ENCODE measurements at places on chromosomes 5 and 9.

DNA sequence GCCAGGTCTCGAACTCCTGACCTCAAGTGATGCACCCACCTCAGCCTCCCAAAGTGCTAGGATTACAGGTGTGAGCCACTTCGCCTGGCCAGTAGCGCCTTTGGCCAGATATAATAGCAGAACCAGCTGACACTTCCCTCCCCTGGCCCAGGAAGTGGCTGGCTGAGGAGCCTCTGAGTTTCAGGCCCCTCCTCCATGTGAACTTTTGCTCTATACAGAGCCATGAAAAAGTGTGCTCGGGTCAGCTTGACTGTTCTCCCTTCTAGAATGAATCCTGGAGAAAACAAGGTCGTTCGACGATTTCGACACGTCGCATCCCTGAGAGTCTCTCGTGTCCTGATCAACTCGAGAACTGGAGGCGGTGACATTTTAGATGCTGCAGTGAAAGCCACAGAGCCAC lies 8.6 kb upstream of the ZDHHC12 start:
- DNase-seq = no peak

- DNase-seq = no peak
Observed at GRCh38 chr5:74156728-74157383, 483.7 kb downstream of the ENC1 start.

- no peak for DNase-seq
Observed at GRCh38 chr5:124419531-124419930, 326.9 kb downstream of the ZNF608 start.

DNA sequence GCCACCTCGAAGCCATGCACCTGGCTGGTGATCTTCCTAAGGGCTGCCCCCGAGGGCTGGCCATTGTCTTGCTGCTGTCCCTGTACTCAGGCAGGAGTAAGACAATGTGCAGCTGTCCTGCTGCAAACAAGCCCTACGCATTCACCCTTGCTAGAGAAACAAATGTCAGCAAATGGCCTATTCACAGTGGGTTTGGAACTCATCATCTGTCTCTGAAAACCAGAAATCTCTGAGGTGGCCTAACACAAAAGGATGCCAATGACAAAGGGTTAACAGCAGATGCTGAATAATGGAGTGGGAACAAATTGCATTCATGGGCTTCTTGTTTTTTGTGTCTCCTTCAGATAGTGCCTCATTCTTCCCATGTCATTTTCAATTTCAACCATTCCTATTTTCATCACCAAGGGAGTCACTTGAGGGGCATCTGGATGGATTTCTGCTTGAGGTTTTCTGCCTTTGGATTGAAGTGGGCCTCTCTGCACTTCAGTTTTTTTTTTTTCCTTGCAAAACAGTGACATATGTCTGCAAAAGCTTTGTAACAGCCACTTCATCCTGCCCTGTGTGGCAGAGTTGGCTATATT lies 261.6 kb upstream of the VLDLR start:
- no peak for DNase-seq

GRCh38 chr5:102733534-102733933 lies 21.6 kb upstream of the PAM start:
- no peak for DNase-seq

GRCh38 chr9:83986765-83987401 lies 6.3 kb downstream of the RMI1 start:
- no peak for DNase-seq

- no peak for DNase-seq
Observed at GRCh38 chr5:132525299-132525724, 18.0 kb downstream of the IL5 start.

DNA sequence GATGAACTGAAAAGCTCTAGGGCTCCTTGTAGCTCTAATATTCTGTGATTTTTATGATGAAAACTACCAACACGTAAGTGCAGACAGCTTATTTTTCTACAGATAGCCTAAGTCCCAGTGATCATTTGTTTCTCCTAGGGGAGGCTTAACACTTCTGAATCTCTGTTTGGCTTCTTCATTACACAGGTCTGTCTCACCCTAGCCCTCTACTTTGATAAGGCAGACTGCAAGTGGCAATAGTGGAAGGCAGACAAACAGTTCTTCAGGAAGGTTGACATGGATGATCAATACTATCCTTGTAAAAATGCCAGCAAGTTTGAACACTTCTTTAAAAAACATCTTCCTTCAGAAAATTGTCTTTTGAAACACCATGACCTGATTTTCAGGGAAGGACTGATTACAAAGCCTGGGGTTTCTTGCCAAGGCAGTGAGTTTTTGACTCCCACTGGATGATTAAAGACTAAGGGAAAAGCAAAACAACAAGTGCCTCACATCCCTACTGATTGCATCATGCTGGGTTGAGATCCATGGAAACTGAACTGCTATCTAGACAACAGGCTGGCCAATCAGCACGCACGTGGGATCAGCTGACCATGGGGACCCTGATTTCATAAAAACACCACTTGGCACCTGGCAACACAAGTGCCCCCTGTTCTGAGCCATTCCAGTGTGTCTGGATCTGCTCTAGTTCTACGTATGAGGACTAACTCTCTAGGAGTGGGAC lies 212.2 kb downstream of the SMARCA2 start:
- DNase-seq = no peak

- DNase-seq = no peak
Observed at GRCh38 chr5:33312571-33313549, 127.9 kb upstream of the TARS1 start.

GRCh38 chr9:78559449-78559885 lies 262.5 kb downstream of the PSAT1 start:
- no peak for DNase-seq

GRCh38 chr9:132586830-132587591 lies 4.6 kb downstream of the BARHL1 start:
- no peak for DNase-seq
